Stimulated activated CD4-positive, alpha-beta T cell treated with anti-CD3 and anti-CD28 coated beads, Interleukin-4, amount 100 ng/mL, for 1 hour (primary cell): ENCODE measurements at places on chromosomes 11 and 22.
A peak's percentile ranks its signal among the peaks of the same experiment; 100 is the strongest.

- peak; percentile 31 for DNase-seq
Observed at GRCh38 chr11:119149018-119149785, at the start of gene ABCG4. ABCG4 (plus strand) TSS chr11:119149052; CDS start chr11:119149966, 914 bp downstream.

GRCh38 chr11:126702165-126702720 is 298.3 kb downstream of the KIRREL3 start:
- DNase-seq = no peak

DNA sequence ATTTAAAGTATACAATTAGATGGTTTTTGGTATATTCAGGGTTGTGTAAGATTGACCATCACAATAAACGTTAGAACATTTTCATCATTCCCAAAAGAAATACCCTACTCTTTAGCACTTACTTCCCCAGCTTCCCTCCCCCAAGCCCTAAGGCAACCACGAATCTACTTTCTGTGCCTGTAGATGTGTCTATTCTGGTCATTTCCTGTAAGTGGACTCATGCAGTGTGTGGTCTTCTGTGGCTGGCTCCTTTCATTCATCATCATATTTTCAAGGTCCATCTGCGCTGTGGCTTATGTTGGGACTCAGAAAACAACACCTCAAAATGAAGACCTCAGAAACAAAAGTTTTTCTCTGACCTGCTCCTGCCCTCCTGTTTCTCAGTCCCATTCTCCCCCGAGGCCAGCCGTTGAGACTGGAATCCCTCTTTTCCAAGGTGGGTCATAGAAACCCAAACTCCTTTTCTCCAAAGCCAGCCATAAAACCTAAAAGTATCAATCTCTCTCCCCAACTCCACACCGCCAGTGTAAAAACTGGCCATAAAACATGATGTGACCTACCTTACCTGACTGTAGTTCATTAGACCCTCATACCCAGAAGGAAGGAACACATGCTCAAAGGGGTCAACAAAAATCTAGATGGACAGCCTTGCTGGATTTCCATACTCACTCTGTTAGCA is 12.9 kb upstream of the TMPRSS13 start:
- DNase-seq = no peak

DNA sequence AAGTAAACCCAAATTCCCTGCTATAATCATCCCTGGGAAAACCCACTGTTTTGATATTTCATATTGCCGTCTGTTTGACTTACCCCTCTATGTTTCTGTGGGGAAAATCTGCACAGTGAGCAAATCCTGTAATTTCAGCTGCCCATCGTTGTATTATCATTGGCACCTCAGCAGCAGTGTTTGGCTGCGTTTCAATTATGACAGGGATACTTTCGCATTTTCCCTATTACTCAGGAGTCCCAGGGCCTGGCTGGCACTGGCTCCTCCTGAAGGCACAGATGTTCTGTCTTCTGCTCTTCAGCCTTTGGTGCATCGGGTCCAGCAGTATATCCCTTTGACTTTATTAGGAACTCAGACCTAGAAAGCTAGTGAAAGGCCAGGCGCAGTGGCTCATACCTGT is 12.2 kb upstream of the MMP12 start:
- DNase-seq = no peak

DNA sequence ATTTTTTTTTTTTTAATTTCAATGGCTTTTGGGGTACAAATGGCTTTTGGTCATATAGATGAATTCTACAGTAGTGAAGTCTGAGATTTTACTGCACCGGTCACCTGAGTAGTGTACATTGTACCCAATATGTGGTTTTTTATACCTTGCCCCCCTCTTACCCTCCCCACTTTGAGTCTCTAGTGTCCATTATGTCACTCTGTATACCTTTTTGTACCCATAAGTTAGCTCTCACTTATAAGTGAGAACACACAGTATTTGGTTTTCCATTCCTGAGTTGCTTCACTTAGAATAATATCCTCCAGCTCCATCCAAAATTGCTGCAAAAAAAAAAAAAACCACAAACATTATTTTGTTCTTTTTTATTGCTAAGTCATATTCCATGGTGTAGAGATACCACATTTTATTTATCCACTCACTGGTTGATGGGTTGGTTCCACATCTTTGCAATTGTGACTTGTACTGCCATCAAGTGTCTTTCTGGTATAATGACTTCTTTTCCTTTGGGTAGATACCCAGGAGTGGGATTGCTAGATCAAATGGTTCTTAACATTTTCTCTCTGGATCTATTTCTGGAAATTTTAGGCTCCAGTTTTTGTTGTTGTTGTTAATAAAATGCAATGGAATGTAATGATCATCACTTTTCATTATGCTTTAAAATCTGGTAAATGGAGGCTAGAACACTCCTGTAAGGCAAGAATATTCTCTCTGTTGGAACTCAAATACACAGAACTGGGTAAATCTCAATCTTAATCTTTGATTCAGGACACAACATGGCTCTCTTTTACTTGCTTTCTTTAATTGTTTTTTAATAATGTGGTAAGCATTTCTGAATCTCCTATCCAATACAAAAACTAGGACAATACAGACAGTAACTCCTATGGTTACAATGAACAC is 10.3 kb downstream of the NEAT1 start:
- DNase-seq = no peak

DNA sequence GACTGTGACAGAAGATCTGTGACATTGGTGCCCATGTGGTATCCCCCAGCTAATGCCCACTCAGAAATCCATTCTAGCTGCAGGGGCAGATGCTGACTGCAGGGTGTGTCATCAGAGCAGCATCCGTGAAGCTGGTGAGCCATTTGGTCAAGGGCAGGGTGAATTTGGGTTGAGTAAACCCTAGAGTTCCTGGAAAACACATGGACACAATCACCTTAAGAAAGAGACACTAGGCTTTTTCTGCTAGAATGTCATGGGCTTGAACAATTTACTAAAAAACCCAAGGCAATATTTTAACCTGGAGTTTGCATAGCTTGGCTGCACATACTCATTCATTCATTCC is 100.0 kb downstream of the ADAMTS15 start:
- no peak for DNase-seq

DNA sequence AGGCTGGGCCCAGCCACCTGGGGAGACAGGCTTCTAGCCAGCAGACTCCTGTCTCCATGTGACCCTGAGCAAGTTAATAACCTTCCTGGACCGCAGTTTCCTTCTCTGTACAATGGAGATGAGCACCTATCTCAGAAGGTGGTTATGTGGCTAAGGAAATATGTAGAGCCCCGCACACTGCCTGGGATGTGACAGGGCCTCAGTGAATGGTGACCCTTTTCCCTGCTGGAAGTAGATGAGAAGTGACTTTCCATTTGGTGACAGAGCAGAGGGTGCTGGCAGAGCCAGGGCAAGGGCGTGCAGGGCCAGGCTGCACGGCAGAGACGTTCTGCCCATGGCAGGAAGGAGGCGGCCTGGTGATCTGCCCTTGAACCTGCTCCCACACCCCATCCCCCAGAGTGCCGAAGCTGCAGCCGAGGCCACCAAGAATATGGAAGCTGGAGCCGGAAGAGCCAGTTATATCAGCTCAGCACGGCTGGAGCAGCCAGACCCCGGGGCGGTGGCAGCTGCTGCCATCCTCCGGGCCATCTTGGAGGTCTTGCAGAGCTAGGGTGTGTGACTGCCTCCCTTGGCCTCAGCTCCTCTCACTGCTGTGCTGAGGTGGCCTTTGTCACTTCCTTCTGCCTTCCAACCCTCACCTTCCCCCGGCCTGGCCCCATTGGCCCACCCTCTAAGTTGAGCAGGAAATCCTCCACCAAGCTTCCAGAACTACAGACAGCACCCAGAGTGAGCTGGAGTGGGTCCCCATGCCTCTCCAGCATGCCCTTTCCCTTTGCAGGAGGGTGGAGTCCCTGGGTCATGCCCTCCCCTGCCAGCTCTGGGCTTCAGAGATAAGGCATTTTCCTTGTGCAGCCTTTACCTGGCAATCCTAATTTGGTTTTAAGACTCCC is 13.2 kb downstream of the TKFC start:
- DNase-seq = no peak

GRCh38 chr22:24961217-24961844 is 8.8 kb downstream of the KIAA1671 start:
- no peak for DNase-seq

- DNase-seq = no peak
Observed at GRCh38 chr11:121894581-121894980, 221.4 kb downstream of the BLID start.

- no peak for DNase-seq
Observed at GRCh38 chr11:36333468-36333867, 37.4 kb downstream of the PRR5L start.

DNA sequence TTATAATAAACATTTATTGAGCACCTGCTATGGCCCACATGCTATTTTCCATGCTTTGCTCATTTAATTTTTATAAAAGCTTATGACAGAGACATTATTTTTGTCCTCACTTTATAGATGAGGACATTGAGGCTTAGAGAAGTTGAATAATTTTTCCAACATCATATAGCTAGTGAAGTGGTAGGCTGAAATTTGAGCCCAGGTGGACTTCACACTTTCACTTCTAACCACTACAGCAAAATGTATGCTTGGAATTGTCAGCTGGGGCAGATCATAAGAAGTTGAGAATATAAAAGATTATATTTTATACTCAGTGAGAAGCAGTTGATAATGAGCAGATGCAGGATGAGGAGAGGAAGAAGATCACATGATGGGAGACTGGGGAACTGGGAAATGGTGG is 146.1 kb downstream of the LDLRAD3 start:
- DNase-seq = no peak
